LNCaP clone FGC (cell line): ENCODE measurements at places on chromosomes 11 and 22.

GRCh38 chr11:18135308-18135707, 2.9 kb downstream of the MRGPRX3 start:
- no peak for DNase-seq

GRCh38 chr11:81802591-81802990, 931.1 kb downstream of the FAM181B start:
- no peak for DNase-seq

- DNase-seq = no peak
Measured at GRCh38 chr11:83881428-83881827, 595.3 kb upstream of the CCDC90B start.

- no peak for DNase-seq
Measured at GRCh38 chr22:29043906-29044575, 17.6 kb downstream of the C22orf31 start.

GRCh38 chr22:28743852-28744251, 2.0 kb downstream of the HSCB start:
- DNase-seq = no peak

- DNase-seq = no peak
Measured at GRCh38 chr11:11069841-11070835, 212.3 kb upstream of the ZBED5 start.

DNA sequence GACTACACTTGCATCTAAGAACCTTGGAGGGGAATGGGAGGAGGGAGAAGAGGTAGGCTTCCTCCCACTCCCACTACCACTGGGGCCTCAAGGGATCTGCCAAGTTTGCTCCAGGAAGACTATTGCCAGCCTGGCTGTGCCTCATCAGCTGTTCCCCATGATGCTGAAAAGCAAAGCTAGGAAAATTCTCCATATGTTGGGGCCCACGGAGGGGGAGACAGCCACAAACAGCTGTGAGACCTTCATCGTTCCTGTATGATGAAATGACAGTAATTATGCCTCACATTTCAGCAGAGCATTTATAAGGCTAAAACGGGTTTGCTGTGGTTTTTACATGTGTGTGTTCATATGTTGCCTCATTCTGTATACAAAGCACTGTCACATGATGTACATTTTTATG, 6.7 kb downstream of the DSCAML1 start:
- DNase-seq = no peak

GRCh38 chr11:46240861-46241260, 36.6 kb upstream of the CREB3L1 start:
- DNase-seq = no peak
